ENCODE measurements at places on chromosomes 4 and X.

DNA sequence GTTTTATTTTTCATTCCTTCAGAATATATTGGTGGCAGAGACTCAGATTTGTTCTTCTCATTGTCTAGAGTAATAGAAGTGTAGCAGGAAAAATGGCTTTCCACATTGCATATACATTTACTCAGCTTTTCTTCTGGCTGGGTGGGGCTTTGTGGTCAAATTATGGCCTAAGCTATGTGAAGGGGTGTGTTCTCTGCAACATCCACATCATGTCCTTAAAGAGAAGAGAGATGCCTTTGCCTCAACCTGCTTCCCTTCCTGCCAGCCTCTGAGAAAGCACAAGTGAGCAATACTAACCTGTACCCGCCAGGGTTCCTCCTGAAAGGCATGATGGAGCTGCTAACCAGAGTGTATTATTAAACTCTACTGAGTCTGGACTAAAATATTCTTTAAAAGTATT, 695.6 kb upstream of the FAM241A start:
- no peak for DNase-seq

DNA sequence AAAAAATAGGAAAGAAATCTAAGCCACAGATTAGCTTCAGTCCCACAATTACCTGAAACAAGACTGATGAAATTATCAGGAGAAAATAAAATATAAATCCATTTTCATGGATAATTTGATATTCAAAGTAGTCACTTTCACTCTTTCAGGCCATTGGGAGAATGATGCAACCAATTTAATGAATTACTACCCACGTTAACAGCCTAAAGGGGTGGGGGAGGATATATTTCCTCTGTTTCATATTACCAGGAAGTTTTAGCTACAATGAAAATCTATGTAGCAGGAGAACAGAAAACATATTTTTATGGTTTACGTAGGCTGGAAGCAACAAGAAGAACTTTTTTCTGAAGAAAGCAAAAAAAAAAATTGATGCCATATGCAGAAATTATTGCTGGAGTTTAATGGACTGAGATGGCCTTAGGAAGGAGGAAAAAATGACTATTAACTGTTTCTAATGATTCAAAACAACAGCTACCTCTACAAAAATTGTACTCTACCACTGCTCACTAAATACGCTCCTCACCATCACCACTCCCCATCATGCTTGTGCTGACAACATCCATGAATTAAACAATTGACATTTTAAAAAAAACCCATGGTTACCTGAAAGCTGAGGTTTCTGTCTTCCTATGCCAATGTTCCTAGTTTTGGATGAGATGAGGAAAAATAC, 100.9 kb downstream of the CXXC4 start:
- no peak for DNase-seq

DNA sequence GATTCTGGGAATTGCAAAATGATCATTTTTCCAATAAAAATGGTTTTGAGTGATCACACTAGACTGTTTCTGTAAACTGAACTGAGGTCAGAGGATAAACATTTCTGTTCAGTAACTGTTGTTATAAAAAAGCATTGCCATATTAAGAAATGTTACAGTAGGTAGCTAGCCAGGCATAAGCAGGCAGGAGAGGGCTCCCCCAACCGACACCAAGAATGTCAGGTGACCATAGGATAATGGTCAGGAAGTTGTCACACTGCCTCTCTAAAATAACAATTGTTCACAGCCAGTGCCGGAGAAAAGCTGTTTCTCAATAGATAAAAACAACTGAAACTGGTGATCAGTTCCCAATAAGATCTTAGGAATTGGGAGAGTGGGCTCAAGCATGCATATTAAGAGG, 306.2 kb upstream of the SLIT2 start:
- DNase-seq, result no peak

GRCh38 chrX:136198010-136198409, 50.7 kb downstream of the FHL1 start:
- DNase-seq, result no peak

GRCh38 chr4:169142391-169142790, 128.4 kb downstream of the SH3RF1 start:
- no peak for DNase-seq

DNA sequence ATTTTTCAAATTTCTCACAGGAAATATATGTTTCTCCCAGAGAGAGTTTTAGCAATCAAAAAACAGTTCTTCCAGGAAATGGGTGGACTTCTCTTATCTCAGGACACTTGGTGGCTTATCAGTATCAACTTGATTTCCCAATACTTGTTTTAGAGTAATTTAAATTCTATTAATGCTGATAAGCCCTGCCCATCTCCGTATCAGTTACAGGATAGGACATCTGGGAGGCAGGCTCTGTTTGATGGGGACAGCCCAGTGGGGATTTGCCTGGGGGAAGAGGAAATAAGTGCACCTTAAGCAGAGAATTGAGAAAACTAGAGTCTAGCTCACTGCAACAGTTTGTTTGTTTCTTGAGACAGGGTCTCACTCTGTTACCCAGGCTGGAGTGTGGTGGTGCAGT, 43.2 kb upstream of the PDGFRA start:
- DNase-seq, result no peak

GRCh38 chrX:63740382-63740781, 44.6 kb downstream of the ARHGEF9 start:
- no peak for DNase-seq

DNA sequence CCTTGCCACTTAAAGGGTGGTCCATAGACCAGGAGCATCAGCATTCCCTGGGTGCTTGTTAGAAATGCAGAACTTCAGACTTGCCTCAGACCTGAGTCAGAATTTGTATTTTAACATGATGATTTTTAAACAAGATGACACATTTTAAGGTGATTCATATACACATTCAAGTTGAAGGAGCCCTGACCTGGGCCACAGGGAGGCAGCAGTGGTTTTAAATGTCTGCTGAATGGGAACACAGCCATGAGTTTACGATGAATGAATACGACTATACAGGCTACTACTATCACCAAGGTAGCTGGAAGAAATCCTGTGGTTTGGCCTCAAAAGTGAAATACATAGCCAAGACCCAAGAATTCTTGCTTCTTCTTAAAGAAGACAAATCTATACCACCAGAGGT, 2.9 kb downstream of the HDAC8 start:
- DNase-seq, result peak; percentile 4

- no peak for DNase-seq
Observed at GRCh38 chrX:120617996-120618630, 11.7 kb downstream of the C1GALT1C1 start.

GRCh38 chr4:153181293-153181692, 22.9 kb upstream of the TRIM2 start:
- DNase-seq, result no peak

GRCh38 chr4:38669208-38669607, 5.2 kb downstream of the KLF3 start:
- DNase-seq, result no peak

GRCh38 chrX:68431836-68432235, 1.5 kb downstream of the OPHN1 start:
- DNase-seq, result no peak

DNA sequence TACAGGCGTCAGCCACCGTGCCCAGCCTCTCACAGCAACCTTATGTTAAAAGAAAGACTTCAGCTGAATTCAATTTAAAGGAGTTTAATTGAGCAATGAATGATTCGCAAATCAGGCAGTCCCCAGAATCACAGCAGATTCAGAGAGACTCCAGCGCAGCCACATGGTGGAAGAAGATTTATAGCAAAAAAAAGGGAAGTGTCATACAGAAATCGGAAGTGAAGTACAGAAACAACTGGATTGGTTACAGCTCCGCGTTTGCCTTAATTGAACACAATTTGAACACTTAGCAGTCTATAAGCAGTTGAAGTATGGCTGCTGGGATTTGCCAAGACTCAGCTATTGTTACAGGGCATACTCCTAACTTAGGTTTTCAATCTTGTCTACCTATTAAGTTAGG, 19.8 kb downstream of the CENPVL3 start:
- no peak for DNase-seq

GRCh38 chrX:99750721-99751120, 659.4 kb downstream of the PCDH19 start:
- DNase-seq, result no peak

DNA sequence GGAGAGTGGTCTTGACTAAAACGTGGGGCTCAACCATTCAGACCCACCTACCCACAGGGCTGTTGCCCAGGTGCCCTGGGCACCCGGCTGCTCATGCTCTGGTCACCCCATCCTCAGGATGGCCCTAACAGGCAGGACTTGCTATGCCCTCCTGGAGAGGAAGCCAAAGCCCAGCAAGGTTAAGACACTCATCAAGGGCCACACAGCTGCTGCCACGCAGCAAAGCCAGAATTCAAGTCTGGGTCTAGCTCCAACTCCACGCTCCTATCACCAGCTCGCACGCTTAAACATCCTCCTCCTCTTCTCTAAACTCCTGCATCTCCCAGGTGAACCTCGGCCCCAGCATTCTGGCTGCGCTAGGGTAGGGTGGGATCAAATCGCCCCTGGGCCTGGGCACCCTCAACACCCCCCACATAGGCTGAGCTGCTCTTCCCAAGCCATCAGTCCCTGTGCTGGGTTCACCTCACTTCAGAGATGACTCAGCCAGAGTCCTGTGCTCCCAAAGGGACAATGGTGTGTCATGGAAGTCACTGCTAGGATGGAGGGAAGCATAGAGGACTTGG, 54.1 kb downstream of the PPP2R2C start:
- DNase-seq, result no peak

- DNase-seq, result no peak
Observed at GRCh38 chr4:156929386-156930105, 42.1 kb downstream of the PDGFC start.

DNA sequence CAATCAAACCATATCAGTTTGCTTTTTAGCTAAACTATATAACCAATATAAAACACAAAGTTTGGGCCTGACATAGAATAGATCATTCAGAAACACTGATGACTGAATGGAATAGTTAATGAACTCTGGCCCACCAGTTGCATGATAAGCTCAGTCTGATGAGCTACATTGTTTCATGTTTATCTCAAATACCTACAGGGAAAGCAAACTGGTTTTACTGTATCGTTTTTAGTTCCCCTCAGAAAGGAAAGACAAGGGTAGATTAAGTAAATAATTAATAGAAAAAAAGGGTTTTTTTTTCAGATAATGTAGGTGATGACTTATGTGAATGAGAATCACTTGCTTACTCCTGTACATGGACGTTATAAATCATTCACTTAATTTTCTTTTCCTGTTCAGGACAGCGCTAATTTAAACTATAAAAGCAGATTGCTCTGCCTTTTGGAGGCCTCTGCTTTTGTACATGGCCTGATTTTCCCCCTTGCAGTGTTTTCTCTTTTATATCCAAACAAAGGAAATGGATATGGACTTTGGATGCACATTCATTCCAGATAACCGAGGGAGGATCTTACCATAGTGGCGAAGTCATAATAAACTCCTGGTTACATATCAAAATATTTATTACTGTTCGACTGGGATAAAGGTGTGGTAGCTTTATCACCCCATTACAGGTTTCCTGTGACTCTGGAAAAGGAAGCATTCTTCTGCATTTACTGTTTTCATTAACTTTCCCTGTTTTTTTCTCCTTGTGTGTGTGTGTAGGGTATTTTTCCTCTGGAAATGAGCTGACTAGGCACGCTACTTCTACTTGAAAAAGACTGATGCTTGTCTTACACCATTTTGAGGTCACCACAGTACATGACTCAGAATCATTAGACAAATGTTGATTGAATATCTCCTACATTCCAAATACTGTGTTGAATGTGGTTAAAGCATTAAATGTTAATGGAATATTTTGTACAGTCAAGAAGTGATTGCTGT, 373.1 kb upstream of the HS3ST1 start:
- no peak for DNase-seq

GRCh38 chrX:107561468-107562215, 66.7 kb upstream of the PRPS1 start:
- no peak for DNase-seq

- DNase-seq, result no peak
Observed at GRCh38 chrX:45372151-45372550, 171.5 kb upstream of the DIPK2B start.

- DNase-seq, result no peak
Observed at GRCh38 chrX:103783971-103784370, 7.3 kb downstream of the PLP1 start.

Measured in T-helper 2 cell (primary cell).